GM13977 (cell line): ENCODE measurements at places on chromosomes 1 and 21.

- peak; percentile 79 for DNase-seq
Measured at GRCh38 chr1:11749203-11749689, 12.7 kb upstream of the C1orf167 start.

DNA sequence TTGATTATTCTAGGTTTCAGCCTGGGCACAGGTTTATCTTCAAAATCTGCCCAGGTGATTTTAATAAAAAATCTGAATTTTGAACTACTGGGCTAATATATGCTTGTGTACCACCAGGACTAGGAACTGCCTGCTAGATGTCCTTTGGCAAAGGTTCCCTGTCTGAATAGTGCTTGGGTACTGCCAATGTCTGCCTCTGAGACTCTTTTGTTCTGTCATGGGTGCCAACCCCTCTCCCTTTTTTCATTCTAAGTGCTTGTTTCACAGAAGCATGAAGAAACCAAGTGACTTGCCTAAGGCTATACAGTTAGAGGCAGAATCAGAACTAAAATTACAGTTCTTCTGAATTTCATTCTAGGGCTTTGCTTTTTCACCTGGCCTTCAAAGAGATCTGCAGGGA is 106.3 kb upstream of the CACHD1 start:
- no peak for DNase-seq

- DNase-seq: no peak
Measured at GRCh38 chr1:94656967-94657366, 115.4 kb upstream of the F3 start.

GRCh38 chr1:165688046-165688445 is 10.3 kb downstream of the ALDH9A1 start:
- no peak for DNase-seq

DNA sequence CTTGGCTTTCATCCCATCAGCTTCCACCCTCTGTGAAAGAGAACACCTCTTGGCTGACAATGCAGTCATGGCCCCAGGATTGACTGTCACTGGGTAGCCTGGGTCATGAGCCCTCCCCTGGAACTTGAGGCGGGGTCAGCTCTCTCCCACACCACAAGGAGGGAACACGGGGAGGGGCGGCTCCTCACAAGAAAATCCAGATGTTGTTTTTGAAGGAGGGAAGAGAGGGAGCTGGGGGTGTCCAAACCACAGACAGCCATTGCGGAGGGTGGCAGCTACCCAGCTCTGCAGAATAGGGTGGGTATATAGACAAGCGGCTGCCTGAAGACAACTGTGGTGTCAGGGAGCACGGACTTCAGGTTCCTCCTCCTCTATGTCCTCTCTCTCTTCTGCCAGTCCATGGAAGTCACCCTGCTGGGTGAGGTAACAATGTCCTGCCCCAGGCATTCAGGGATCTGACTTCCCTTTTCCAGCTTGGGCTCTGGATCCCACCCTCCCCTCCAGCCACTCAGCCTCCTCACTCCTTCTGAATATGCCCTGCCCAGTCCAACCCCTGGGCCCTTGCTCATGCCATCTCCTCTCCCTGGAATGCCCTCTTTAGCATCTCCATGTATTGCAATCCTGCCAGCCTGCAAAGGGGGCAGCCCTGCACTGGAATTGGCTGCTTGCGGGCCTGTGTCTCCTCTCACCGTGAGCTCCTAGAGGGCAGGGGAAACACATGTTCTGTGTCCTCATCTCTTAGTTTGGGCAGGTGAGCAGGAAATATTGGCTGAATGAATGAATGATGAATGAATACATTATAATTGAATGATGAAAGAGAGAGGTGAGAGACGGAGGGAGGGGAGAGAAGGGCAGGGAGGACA is 60.9 kb upstream of the RUNX3 start:
- no peak for DNase-seq

GRCh38 chr1:174397261-174397660 is 50.5 kb upstream of the GPR52 start:
- no peak for DNase-seq

DNA sequence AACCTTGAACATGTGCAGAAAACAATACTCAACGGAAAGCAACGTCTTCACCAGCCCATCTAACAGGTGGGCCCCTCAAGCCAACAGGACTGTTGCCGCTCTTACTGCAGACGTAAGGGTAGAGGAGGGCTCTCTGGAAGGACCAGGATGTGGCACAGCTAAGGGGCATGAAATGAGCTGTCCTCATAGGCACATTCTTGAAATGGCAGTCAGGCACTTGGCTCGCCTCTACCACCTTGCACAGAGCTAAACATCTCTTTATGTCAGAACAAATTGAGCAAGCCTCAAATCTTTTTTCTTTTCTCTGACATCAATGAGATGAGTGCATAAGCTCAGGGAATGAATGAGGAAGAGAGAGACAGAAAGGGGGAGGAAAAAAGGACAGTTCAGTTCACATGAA is 86.4 kb upstream of the ESRRG start:
- DNase-seq: no peak

- no peak for DNase-seq
Measured at GRCh38 chr1:204143276-204144041, 8.4 kb downstream of the ETNK2 start.

DNA sequence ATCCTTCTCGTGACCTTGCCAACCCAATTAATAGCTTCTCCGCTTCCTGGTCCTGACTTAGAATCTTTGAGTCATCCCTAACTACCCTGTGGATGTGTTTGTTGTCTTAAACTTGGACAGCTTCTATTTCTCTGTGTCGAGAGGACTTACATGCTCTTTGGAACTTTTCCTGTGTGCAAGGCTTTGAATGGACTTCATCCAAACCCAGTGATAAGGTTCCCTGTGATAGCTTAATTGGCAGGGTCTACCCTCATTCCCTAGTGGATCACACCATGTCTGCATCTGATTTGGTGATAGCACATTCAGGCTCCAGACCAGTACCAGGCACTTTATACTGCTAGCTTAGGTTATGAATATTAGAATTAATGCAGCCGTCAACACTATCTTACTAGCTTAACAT is 378.2 kb upstream of the KAZN start:
- DNase-seq: no peak

- no peak for DNase-seq
Measured at GRCh38 chr1:42137766-42138165, 15.4 kb upstream of the GUCA2B start.

- no peak for DNase-seq
Measured at GRCh38 chr1:81392526-81393226, 408.1 kb upstream of the ADGRL2 start.

DNA sequence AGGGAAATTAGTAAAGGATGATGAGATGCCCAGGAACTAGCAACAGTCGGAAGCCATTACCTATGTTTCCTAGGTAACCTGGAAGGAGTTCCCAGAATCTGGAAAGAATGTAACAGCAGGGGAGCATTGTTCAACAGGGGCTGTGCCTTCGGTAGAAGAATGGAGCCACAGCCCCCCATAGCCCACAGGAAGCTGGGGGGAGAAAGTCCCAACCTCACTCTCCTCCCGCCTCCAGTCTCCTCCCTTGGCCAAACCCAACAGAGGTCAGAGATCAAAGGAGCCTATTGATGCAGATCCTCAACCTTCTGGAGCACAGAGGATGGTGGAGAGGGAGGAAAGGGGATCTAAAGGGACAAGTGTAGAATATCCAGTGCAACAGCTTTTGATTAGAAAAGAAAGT is 131.5 kb upstream of the SLC44A3 start:
- DNase-seq: no peak

DNA sequence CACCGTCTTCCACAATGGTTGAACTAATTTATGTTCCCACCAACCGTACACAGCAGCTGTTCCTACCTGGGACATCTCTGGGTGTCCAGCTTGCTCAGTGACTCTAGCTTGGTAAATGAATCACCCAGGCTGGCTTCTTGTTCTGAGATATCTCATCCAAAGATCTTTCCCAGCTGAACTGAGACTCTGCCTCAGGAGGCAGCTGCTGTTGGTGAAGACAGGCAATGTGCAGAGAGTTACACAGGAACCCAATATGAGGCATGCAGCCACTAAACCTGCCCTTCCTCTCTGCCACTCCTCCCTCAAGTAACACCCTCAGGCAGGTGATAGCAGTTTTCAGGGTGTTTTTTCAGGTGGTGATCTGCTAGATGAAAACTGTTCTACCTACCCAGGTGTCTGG is 14.0 kb upstream of the FOXO6 start:
- no peak for DNase-seq

DNA sequence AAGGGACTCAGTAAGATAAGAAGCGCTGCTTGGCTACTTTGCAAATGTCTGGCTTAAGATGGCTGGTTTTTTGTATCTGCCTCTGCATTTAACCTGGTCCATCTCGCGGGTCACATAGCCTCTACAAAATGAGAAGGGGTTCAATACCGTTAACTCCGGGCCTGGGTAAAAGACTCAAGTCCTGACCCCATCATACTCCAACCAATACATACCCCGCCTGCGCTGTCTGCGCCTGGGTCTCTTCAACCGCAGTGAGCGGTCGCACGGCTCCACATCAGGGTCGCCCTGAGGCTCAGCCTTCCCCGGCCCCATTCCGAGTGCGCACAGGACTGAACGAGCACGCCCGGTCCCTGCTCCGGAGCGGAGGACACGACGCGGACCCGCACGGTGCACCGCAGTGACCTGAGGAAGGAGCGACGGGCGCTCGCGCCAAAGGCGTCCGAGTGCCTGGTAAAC is 558 bp upstream of the PGD start:
- DNase-seq: no peak

DNA sequence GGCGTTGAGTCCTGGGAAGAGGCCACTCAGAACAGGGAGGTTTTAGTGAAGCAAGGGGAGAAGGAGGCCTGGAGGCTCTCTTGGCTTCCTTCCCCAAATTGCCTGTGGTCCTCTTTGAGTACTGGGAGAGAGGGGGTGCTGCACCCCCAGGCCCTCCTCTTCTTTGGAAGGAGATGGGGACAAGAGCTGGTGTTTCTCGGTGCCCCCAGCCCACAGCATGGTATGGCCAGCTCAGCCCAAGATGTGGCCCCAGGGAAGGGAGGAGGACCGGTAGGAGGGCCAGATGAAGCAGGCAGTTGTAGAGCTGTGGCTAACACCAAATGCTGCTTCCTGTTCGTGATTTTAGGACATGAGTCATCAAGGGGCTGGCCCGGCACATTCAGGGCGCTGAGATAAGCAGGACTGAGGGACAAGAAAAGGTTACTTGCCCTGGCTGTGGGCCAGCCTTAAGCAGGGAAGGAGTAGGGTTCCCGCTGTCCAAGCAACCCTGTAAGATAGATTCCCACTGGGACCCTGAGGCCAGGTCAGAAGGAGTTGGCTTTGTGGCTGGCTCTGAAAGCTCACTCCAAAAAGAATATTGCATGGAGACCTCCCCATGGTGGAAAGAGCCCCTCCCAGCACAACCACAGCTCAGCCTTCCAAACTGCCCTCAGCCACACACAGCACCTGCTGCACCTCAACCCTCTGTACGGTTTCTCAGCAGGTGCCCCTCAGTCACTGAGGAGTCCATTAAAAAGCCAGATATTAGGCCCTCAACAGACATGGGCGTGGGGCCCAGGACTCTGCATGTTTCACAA is 4.9 kb upstream of the TNFRSF1B start:
- peak; percentile 85 for DNase-seq

DNA sequence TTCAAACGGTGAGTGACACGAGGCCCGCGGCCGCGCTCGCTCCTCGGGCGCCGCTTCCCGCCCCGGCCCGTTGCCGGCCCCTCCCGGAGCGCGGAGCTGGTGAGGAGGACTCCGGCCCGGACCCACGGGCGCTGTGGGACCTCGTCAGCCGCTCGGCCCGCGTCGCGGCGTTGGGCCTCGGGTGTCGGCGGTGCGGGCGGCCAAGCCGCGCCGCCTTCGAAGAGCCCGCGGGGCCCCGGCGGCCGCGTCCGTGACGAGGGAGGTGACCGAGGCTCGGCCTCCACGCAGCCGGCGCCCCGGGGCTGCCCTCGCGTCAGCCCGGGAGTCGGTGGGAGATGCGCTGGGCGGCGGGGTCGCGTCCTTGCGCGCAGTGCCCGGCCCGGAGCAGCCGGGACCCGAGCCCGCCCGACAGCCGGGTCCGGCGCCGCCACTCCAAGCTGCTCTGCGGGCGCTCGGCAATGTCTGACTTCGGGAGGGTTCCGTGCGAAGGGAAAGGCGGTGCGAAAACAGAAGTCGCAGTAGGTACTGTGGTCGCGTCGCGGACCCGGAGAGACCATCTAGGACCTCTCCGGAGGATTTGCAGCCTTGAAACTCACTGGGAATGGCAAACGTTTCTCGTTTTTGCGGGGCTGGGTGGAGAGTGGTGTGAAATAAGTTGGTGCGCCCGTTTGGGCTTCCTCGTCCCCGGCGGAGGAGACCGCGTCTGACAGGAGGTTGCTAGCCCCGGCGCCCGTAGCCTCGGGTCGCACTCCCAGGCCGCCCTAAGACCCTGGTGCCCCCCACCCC is 829 bp downstream of the SPEN start:
- DNase-seq: no peak

- no peak for DNase-seq
Measured at GRCh38 chr1:24022581-24023361, 42.6 kb upstream of the SRSF10 start.

- DNase-seq: no peak
Measured at GRCh38 chr21:42044871-42045495, 26.1 kb upstream of the UMODL1 start.

GRCh38 chr1:11978301-11978700 is 1.9 kb upstream of the MFN2 start:
- DNase-seq: no peak

- DNase-seq: no peak
Measured at GRCh38 chr1:210300923-210301614, 27.6 kb upstream of the HHAT start.

DNA sequence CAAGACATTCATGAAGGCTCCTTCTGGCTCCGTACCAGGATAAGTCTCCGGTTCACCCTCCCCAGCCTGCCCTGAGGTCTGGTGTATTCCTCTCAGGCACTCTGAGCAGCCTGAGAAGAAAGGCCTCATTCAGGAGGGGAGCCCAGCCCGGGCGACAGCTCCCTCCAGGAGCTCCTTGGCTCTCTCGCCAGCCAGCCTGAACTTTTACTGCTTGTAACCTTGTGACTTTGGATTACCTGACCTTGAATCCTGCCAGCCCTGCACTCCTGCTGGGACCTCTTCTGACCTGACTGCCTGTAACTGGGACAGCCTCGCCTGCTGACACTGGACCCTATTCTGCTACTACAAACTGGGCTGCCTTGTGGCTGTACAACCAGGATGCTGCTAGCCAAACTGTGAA is 65.8 kb downstream of the CD34 start:
- DNase-seq: no peak
